ENCODE measurements at places on chromosomes 7 and 10. TPM values are rescaled to one million over a fixed set of nuclear protein-coding genes. Genes with fewer than 3 reads are reported as not detected.

- DNase-seq: no peak
These were observed 89.2 kb upstream of the MKLN1 start for GRCh38 chr7:131238347-131238931.

GRCh38 chr10:79410315-79411094, 34.9 kb downstream of the ZCCHC24 start:
- DNase-seq: no peak

GRCh38 chr7:44980393-44981034, 1.7 kb upstream of the MYO1G start:
- DNase-seq: no peak

Gene CALCR
- polyA plus RNA-seq: 6.7 TPM

GRCh38 chr10:30834153-30834552, 197.5 kb downstream of the ZNF438 start:
- DNase-seq: no peak

DNA sequence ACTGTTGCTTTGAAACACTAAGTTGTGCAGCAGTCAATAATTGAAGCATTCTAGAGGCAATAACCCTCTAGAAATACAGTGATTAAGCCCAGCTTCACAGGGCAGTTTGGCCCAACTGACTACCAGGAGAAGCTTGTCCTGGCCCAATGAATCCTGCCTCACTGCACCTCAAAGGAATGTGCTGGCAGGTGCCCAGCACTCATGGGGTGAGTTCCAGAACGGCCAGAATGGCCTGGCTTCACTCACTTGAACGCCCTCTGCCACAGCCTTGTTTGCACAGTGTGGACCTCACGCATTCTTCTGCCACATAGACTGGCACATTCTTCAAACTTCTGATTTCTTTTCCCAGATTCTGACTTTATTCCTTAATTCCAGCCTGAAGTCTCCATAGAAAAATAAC, 6.6 kb upstream of the ITIH2 start:
- DNase-seq: no peak

DNA sequence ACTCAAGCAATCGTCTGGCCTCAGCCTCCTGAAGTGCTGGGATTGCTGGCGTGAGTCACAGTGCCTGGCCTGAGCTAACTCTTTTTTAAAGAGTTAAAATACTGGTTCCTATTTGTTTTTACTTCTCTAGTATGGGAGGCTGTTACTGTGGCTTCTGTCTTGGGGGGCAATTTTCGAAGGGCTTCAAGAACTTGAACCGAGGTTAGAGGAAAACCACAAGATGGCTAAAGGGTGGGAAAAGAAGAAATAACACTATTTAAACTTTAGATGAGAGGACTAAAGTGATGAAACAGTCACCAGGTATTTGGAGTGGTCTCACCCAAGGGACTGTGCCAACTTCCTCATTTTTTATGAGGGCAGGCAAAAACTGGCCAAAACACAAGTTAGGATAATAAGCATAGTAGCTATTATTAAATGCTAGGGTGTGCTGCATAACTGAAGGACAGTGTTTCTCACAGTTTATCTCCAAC, 17.8 kb downstream of the MET start:
- no peak for DNase-seq

Gene NPFFR1
- polyA plus RNA-seq: 0.08 TPM

DNA sequence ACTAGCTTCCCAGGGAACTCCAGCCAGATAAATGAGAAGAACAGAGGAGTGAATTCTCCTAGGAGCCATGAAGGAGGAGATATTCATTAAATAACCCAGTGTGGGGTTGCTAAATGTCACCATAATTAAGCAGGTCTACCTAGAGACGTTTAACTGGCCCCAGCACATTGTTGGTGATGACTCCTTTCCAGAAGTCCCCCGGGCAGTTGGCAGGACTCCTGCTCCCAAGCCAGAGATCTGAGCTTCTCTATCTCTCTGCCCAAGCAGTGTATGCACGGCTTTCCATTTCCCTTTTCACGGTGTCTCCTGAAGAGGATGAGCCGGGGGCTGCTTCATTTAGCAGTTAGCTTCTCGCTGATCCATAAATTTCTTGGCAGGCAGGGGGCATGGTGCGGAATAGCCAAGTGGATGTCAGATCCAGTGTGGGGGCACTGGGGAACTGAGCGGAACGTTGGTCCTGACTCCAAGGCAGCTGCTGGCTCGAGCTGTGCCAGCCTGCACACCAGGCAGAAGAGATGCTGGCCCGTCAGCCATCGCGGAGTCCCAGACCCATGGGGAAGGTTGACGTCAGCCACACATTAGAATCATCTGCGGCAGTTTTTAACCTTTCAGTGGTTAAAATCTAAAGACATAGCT, 142.0 kb upstream of the NPY start:
- DNase-seq: peak; percentile 7

GRCh38 chr7:135978624-135979023, 1.5 kb upstream of the MTPN start:
- no peak for DNase-seq

DNA sequence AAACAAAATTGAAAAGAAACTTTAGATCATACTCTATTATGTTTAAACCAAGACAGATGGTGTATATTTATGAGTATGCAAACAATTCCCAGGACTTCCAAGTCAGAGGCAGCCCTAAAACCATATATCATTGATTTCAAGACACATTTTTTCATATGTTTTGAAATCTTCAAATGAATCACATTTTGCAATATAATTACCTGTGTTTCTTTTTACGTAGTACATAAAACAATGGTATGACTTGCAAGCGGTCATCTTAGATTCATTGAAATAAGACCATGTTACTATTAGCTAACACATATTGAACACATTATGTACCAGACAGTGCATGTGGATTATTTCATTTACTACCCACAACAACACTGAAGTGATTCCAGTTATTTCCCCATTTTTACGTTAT, 14.9 kb downstream of the SMURF1 start:
- no peak for DNase-seq

GRCh38 chr10:5742116-5742515, 57.5 kb downstream of the TASOR2 start:
- no peak for DNase-seq

Gene PILRA
- polyA plus RNA-seq: 2.6 TPM

GRCh38 chr7:51224811-51225595, 91.6 kb downstream of the COBL start:
- DNase-seq: no peak

DNA sequence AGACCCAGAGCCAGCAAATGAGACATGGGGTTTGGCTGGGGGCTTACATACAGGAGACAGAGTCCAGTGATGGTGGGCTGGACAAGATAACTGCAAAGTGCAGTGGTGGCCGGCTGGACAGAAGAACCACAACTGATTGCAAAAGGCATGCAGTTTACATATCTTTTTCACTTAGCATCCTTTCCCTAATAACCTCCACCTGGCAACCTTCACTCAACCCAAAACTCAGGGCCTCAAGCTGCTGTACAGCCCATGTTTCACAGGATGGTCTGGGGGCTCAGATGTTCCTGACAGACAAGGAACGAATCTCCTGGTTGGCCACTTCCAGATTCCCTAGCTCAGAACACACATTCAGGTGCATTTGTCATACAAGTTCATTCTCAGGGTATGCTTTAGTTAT, 7.8 kb upstream of the PDCD4 start:
- no peak for DNase-seq

Data from muscle of back (tissue), 13 donors.